ENCODE measurements at places on chromosomes 12 and 14.

- no peak for DNase-seq
Observed at GRCh38 chr14:60840313-60840712, 105.8 kb downstream of the MNAT1 start.

GRCh38 chr14:20489093-20489994, 16.0 kb upstream of the RNASE10 start:
- DNase-seq, result no peak

- no peak for DNase-seq
Observed at GRCh38 chr14:57244106-57244505, 24.6 kb downstream of the EXOC5 start.

GRCh38 chr12:68326716-68327115, 5.4 kb downstream of the MDM1 start:
- no peak for DNase-seq

- no peak for DNase-seq
Observed at GRCh38 chr12:50720085-50720484, 43.8 kb upstream of the ATF1 start.

- DNase-seq, result no peak
Observed at GRCh38 chr12:24522736-24523135, 426.2 kb downstream of the BCAT1 start.

- no peak for DNase-seq
Observed at GRCh38 chr12:104538891-104539462, 82.2 kb downstream of the CHST11 start.

DNA sequence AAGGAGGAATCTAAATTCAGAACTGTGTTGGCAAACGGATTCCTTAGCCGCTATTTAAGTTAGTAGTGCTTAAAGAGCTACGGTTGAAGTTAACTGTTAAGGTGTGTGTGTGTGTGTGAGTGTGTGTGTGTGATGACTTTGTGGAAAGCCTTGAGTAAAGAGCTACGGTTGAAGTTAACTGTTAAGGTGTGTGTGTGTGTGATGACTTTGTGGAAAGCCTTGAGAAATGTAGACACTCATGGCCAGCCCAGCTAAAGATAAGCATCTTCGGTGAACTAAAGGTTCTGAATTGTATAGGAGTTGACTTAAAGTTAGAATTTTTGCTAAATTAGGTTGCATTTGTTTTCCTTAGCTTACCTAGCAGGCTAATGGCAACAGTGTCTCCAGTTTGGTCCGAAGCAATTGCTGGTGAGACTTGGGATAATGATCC, 1.4 kb downstream of the KTN1 start:
- no peak for DNase-seq

GRCh38 chr12:105480162-105480561, 149.7 kb downstream of the C12orf75 start:
- no peak for DNase-seq

GRCh38 chr12:108253540-108253939, 85.6 kb downstream of the CMKLR1 start:
- DNase-seq, result no peak

Measured in Panc1 (cell line).